NCI-H510A treated with DMSO at 0.1 percent for 48 hours (cell line): ENCODE measurements at places on chromosomes 6 and 20.
A peak's percentile ranks its signal among the peaks of the same experiment; 100 is the strongest.

- DNase-seq: no peak
Observed at GRCh38 chr6:2127484-2127911, 117.9 kb downstream of the GMDS start.

- no peak for DNase-seq
Observed at GRCh38 chr6:56357616-56358373, 110.4 kb upstream of the COL21A1 start.

DNA sequence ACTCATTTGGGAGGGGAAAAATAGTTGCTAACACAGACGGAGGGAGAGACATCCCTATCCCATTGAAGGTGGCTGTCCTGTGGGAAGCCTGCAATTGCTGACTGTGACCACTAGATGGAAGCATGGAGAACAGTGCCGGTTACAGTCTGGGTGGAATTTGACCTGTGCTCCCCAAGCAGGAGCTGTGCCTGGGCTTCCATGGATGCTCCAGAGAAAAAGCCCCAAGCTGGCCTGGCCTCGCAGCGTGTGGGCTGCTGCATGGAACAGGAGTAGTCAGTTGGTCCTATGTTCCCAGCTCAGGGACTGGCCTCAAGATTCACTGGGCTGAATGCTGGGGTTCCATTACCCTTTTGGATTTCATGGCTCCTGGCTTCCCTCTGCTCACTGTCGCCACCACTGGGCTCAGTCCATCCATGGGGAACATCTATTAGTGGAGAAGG lies 116.3 kb upstream of the CHD6 start:
- peak; percentile 61 for DNase-seq

GRCh38 chr6:46756469-46757213 lies 9.9 kb downstream of the ANKRD66 start:
- no peak for DNase-seq

GRCh38 chr6:52089758-52090348 lies 2.4 kb upstream of the PKHD1 start:
- DNase-seq: no peak

- no peak for DNase-seq
Observed at GRCh38 chr6:52555518-52556233, 21.2 kb downstream of the TRAM2 start.

DNA sequence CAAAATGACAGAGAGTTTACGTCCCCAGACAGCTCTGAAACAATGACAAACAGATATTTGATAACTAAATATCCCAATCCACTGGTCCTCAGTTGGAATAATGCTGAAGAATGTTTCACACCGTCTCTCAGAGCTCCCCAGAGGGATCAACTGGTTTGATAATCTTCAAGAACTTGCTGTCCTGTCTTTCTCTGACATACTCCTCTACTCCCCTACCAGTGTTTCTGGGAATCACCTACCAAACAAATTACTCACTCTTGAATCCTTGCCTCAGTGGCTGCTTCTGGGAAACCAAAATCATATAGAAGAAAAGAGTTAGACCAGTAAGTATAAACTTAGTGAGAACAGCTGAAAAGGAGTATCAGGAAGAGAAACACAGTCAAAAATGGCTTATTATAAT lies 469.7 kb upstream of the JAG1 start:
- no peak for DNase-seq

DNA sequence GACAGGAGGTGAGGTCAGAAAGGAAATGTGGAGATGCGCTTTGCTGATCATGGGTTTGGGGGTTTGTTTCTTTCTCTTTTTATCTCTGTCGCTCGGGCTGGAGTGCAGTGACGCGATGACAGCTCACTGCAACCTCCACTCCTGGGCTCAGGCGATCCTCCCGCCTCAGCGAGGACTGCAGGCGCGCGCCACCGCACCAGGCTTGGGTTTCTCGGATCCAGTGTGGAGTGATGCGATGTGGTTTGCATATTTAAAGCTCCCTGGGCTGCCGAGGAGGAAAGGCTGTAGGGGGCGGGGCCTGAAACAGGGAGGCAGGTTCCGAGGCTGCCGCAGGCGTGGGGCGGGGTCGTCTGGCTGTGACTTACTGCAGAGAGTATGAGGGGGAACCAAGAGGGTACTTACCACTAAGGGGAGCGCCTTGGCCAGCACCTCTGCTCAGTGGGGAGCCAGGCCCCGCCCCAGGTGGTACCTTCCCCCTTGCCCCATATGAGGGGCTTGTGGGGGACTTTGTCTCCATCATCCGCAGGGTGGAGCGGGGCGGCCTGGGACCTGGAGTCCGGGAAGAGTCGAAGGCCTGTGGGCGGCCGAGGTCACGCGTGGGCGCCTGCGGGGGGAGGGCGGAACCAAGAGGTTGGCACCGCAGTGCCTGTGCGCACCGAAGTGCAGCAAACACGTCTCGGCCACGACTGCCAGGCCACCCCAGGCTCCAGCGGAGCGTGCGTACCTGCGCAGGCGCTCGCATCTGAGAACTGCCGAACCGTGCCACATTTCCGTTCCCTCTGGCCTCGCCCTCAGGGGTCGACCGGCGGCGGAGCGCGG lies 12.7 kb upstream of the BAK1 start:
- DNase-seq: no peak

- DNase-seq: no peak
Observed at GRCh38 chr6:148288541-148288940, 54.1 kb upstream of the SASH1 start.

- no peak for DNase-seq
Observed at GRCh38 chr20:3172126-3172932, 1.0 kb downstream of the LZTS3 start.

DNA sequence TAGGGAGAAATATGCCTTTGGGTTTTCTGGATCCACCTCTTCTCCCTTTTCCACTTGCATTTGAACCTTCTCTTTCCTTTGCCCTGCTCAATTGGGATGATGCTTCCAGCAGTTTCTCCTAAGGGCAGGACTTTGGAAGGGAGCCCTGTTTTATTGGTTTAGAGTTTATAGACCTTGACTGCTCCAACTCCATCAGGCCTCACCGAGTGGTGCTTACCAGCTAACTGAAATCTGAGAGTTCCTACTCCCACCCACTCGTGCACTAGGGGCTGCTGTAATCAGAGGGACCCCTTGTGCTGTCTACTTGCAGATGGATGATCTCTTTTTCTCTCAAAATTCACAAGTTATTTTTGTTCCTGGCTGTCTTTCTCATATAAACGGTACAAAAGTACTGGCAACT lies 121.3 kb upstream of the SLC22A16 start:
- no peak for DNase-seq

- no peak for DNase-seq
Observed at GRCh38 chr20:33407251-33407650, 5.9 kb upstream of the CDK5RAP1 start.

GRCh38 chr6:31270788-31271640 lies 878 bp downstream of the HLA-C start:
- DNase-seq: peak; percentile 50

GRCh38 chr6:107361753-107362604 lies 97.4 kb downstream of the PDSS2 start:
- no peak for DNase-seq

GRCh38 chr20:14882157-14882556 lies 544.7 kb upstream of the FLRT3 start:
- no peak for DNase-seq

- no peak for DNase-seq
Observed at GRCh38 chr20:58808271-58809046, 42.2 kb downstream of the GNAS-AS1 start.

- no peak for DNase-seq
Observed at GRCh38 chr20:1166948-1167720, 17.6 kb downstream of the TMEM74B start.

- no peak for DNase-seq
Observed at GRCh38 chr6:123629258-123629941, 7.3 kb downstream of the TRDN start.

DNA sequence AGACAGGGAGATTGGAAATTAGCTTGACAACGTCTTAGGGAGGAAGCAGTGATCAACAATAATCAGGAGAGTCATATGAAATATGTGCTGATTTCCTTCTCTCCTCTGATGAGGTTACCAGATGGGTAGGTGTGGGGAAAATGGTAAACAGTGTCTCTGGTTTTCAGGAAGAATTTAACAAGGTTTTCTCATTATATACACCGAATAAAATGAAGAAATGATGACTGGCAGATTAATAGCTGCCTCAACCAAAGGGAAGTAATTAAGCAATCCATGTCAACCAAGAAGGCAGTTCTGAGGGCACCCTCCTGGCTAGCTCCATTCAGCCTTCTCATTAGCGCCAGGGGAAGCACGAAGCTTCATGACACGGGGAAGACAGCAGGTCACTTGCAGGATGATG lies 12.7 kb upstream of the RAMACL start:
- no peak for DNase-seq

DNA sequence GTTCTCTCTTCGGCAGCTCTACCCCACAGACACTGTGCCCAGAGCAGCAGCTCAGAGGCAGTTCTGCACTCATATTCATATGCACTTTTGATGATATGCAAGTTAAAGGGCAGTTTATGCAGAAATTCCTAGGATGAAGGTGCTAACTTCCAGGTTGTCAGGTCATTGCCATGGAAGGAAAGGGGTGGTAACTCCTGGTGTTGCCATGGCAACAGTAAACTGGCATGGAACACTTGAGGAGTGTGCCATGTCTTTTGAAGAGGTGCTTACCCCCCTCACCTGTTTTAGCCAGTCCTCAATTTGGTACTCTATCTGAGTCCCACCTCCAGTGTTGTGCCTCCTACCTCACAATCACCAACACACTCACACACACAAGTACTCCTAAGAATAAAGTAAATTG lies 539.4 kb upstream of the BTBD3 start:
- no peak for DNase-seq

- DNase-seq: no peak
Observed at GRCh38 chr20:39019805-39020325, 57.7 kb downstream of the DHX35 start.

- no peak for DNase-seq
Observed at GRCh38 chr20:47225458-47225857, 131.0 kb downstream of the ZMYND8 start.

DNA sequence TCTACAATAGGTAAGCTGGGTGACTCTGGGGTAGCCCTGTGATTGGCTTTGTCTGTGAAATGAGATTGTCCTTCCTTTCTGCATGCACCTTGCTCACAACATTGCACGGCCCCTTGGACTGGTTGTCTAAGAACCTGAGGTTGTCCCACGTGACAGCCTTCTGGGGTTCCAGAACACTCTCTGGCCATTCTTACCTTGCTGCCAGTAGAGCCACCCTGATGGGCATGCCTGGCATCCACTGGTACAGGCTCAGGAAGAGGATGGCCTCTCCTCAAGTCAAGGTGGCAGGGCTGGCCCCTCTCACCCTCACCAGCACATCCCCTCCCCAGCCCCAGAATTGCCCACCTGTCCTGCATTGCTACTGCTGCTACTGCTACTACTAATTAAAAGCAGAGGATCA lies 335.0 kb downstream of the PACRG start:
- no peak for DNase-seq

DNA sequence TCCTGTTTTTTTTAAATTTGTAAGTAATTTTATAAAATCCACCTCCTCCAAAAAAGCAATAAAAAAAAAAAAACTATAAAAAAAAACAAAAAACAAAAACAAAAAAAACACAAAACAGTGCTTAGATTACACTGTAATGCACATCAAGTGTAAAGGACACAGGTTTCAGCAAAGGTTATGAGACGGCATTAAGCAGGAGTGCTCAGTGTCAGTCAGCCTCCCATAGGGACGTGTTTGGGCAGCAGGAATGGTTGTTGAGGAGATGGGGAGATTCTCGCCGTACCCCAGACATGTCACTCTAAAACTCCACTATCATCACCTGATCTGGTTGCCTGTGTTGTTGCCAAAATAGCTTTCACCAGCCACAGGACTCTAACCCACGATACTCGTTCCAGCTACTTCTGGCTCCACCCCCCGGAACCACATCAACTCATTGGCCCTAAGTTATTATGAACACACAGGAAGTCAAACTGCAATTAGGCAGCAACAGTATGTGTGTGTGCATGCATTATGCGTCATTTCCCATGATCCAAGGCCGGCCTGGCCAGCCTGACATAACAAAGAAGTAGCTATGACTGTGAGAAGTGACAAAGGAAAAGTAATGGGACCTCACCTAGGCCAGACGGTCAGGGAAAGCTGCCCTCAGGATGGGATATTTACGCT lies 28.7 kb downstream of the ECT2L start:
- no peak for DNase-seq
